ENCODE measurements at places on chromosomes 12 and 14. TPM values are rescaled to one million over a fixed set of nuclear protein-coding genes. Genes with fewer than 3 reads are reported as not detected.

Gene TGFB3
- 6.5 TPM for total RNA-seq

Gene C12orf60
- 0.27 TPM for total RNA-seq

Gene ACVRL1
- total RNA-seq, result not detected

Gene TROAP
- not detected for total RNA-seq

Gene CHD8
- total RNA-seq, result 131 TPM

Gene HOXC12
- total RNA-seq, result not detected

Gene GCN1
- total RNA-seq, result 163 TPM

Gene MDGA2
- not detected for total RNA-seq

Gene EIF5
- total RNA-seq, result 649 TPM

GRCh38 chr12:6053541-6053940 lies 70.9 kb downstream of the VWF start:
- H3K27ac ChIP-seq, result no peak overlapping the region
- DNase-seq, result no peak
- peaks cover 64% of the 10 kb centered on the region for H3K27me3 ChIP-seq
- peaks cover 3% of the 10 kb centered on the region for H3K36me3 ChIP-seq

GRCh38 chr14:102930753-102931579 lies 8.5 kb downstream of the AMN start:
- no peak overlapping the region for H3K27ac ChIP-seq
- DNase-seq, result no peak
- peaks cover 8% of the 10 kb centered on the region for H3K4me1 ChIP-seq
- no peak overlapping the region for H3K4me3 ChIP-seq
- peaks cover 10% of the 10 kb centered on the region for H3K27me3 ChIP-seq
- H3K36me3 ChIP-seq, result no peaks in the 10 kb centered on the region

DNA sequence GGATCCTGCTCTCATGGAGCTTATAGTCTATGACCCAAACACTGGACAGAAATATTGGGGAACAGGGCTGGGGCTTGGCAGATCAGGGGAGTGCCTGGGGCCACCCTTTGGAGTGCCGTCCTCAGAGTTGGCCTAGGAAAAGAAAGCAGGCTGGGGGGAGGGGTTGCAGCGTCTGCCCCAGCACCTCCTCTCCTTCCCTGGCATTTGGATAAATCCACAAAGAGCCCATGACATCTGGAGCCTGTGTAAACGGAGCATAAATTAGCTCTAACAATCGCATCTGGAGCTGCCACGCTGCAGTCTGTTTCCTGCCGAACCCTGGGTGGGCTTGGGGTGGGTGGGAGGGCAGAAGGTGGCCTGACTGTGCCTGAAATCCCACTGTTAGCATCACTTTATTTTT lies 63.8 kb downstream of the MVK start:
- H3K27me3 ChIP-seq, result peaks cover 11% of the 10 kb centered on the region
- H3K4me3 ChIP-seq, result no peak overlapping the region
- no peaks in the 10 kb centered on the region for H3K4me1 ChIP-seq
- no peak overlapping the region for H3K27ac ChIP-seq

DNA sequence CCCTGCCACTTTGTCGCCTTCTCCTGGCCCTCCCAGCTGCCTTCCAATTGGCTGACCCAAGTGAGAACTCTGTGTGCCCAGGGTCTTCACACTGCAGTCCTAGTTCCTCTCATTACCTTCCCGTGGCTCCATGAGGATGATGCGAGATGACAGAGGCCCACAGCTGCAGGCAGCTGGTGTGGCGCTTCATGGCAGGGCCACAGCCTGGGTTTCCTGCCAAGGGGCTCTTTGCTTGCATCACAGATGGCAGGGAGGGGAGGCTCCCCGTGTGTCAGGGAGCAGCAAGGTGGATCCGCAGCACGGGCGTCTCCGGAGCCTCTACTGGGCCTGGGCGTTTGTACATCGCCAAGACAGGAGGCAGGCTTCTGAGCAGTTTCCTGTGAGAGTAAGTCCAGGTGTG lies 28.9 kb downstream of the DEGS2 start:
- H3K27ac ChIP-seq, result peak overlapping the region; percentile 82
- H3K36me3 ChIP-seq, result peaks cover 7% of the 10 kb centered on the region
- H3K27me3 ChIP-seq, result no peaks in the 10 kb centered on the region
- H3K4me1 ChIP-seq, result peaks cover 6% of the 10 kb centered on the region
- no peak overlapping the region for H3K4me3 ChIP-seq

GRCh38 chr12:1797011-1797901 lies 23.1 kb upstream of the LRTM2 start:
- H3K36me3 ChIP-seq, result no peaks in the 10 kb centered on the region
- DNase-seq, result peak; percentile 63
- H3K4me3 ChIP-seq, result peak overlapping the region; percentile 87
- no peaks in the 10 kb centered on the region for H3K27me3 ChIP-seq

GRCh38 chr12:50572287-50572686 lies 67.5 kb downstream of the DIP2B start:
- no peak overlapping the region for H3K27ac ChIP-seq
- DNase-seq, result no peak
- peaks cover 21% of the 10 kb centered on the region for H3K4me1 ChIP-seq
- H3K4me3 ChIP-seq, result no peak overlapping the region
- H3K36me3 ChIP-seq, result no peaks in the 10 kb centered on the region

- peak within 1 kb of the TSS; percentile 91 for H3K4me3 ChIP-seq
- no peak within 1 kb of the TSS for H3K27ac ChIP-seq
- H3K27me3 ChIP-seq, result peaks cover 37% of the 10 kb centered on the region
- peaks cover 7% of the 10 kb centered on the region for H3K4me1 ChIP-seq
Observed at GRCh38 chr12:32399370-32400113, at the start of gene FGD4. Gene FGD4, plus strand, starts transcription at chr12:32399558.

- H3K27me3 ChIP-seq, result no peaks in the 10 kb centered on the region
- no peak overlapping the region for H3K27ac ChIP-seq
- no peak overlapping the region for H3K4me3 ChIP-seq
- H3K4me1 ChIP-seq, result peaks cover 5% of the 10 kb centered on the region
Observed at GRCh38 chr14:105388110-105388951, 10.0 kb upstream of the TEX22 start.
